ENCODE measurements at places on chromosomes 3 and 15.

DNA sequence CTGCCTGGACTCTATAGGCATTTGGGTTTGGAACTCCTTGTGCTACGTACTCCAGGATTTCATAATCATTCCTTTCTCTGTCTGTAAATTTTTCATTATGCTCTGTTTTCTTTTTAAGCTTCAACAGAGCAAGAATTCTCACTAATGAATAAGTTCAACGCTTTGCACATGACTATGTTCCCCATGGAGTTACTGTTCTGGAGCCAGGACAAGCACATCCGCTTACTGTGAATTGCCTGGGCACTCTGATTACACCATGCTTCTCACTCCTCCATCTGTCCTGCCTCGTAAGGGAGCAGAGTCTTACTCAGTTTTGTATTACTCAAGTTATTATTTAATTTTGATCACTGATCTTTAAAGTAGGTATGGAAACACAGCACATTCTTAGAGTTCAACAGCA lies 472.7 kb downstream of the RAP2B start:
- DNase-seq: no peak

- peak; percentile 87 for DNase-seq
Observed at GRCh38 chr15:77959432-77959879, 118.1 kb downstream of the TBC1D2B start.

DNA sequence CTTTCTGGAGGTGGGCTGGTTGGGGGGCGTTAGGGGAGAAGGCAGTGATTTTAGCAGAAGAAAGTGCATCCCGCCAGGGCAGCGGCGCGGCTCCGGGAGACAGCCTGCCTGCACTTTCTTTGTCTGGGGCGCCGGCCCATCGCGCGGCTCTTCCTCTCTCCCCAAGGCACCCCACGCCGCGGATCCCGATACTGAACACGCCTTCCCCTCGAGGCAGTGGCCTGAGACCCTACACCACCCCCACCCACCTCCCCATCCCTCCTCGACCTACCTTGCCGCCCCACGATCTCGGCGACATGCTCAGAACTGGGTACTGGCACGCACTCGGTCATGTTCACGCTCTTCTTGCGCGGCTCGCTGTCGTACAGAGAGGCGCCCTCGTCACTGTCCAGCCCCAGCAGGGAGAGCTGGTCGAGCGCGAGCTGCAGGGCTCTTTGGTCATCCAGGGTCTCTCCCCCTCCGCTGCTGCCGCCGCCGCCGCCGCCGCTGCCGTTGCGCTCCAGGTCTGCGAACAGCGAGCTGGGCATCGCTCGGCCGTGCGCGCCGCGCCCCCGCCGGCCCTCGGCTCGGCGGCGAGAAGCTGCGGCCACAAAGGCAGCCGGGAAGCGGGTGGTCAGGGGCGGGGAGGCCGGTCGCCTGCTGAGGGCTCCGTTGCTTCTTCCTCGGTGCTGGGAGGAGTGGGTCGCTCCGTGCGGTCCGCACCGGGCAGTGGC lies 483 bp downstream of the MEX3B start:
- DNase-seq: peak; percentile 53

GRCh38 chr3:16064642-16065414 lies 109.7 kb upstream of the GALNT15 start:
- DNase-seq: peak; percentile 51

- DNase-seq: peak; percentile 16
Observed at GRCh38 chr3:197186887-197187588, 111.4 kb downstream of the DLG1 start.

All from activated CD4-positive, alpha-beta T cell treated with anti-CD3 and anti-CD28 coated beads for 36 hours (primary cell).